ENCODE measurements at places on chromosomes 3 and 15. TPM values are rescaled to one million over a fixed set of nuclear protein-coding genes. Genes with fewer than 3 reads are reported as not detected.

DNA sequence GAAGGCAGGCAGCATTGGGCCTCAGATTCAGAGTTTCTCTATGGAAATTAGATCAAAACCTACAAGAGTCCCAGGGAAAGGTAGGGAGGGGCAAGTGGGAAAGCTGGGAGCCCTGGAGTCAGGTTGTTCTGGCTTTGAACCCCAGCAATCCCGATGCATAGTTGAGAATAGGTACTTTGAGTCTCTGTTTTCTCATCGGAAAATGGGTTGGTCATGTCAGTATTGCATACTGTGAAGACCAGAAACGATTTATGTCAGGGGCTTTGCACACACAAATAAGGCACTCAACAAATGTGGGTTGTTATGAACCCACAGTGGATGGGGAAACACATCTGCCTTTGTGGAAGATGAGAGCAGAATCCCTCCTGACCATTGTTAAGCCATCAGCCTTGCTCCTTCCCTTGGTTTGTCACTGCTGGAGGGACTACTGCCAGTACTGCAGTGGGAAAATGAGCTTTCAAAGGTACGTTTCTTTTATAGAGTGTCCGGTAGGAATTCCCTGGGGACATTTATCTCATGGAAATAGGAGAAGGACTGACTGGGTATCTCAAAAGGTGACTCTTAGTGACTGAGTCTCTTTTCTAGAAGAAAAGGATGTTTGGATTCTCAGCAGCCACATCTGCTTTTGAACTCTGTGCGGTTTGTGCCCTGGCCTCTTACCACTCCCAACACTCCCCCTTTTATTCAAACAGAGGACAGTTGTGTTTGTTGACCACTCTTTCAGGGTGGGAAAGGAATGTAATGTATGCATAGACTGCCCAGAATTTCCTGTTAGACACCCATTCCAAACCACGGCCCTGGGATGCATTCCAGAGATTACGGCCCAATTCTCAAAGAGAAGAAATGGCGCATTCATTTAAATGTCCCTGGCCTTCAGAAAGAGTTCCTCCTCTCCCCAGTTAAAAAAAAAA is 54.6 kb upstream of the VILL start:
- DNase-seq, result no peak

DNA sequence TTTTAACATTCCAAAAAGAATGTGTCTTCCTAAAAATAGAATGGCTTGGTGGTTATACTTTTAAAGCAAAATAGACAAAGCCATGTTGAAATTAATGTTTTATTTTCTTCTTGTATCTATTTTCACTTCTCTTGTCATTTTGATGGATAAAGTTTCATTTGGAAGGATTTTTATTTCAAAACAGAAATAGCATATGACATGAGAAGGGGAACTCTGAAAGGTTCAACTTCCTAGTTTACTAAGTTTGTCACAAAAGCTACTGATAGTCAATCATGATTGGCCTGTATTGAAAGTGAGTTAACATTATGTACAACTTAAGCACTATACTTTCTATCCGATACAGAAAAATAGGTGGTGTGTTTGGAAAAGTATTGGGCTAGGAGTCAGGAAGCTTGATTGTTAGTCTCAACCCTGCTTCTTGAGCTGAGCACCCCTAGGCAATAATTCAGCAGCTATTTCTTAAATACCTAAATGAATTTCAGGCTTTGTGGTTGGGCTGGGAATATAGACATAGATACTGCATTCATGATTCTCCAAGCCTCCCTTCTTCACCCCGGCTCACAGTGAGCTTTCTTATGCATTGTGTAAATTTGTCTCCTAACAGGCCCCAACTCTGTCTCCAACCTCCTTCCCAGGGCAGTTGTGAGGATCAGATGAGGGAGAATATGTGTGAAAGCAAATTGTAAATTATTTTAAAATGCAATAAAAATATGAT is 46.9 kb upstream of the CSPG4 start:
- no peak for DNase-seq

- DNase-seq, result no peak
These were observed 3.2 kb upstream of the ANXA2 start for GRCh38 chr15:60400944-60401343.

DNA sequence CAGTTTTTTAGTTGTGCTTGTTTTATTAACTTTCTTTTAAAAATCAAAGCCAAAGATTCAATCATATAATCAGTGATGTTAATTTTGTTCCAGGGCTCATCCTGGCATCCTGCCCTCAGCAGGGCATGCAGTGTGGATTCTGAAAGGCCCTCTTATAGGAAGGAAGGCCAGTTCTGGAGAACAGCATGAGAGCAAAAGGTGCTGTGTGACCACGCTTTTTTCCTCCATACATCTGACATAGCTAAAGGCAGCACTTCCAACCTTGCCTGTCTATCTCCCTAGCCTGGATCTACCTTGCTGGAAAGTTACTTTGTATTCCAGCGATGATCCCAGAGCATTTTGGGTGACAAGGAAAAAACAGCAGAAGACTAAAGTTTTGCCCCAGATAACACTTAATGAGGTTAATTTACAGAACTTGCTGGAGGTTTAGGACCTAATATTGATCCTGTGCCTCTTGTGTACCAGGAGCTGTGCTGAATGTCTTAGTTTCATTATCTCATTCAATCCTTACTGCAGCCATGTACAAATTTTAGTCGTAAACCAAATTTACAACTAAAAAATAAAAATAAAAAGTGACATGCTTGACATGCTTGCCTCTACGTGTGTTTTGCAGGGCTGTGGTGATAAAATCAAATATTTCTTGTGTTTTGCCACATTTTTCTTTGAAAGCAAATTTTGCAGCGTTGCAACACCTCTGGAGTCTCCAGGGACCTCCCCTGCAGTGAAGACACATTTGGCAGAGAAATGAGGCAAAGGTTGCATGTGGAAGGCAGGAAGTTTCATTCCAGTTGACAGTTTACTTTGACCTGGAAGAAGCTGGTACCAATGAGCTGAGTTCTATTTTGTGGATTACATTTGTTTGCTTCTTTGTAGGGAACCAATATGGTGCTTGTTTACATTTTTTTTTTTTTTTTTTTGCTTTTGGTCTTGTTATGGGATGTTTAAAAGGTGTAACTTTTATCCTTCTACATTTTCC is 13.2 kb downstream of the IL1RAP start:
- DNase-seq, result no peak

- no peak for DNase-seq
These were observed 253.7 kb upstream of the RASGRP1 start for GRCh38 chr15:38818157-38818790.

DNA sequence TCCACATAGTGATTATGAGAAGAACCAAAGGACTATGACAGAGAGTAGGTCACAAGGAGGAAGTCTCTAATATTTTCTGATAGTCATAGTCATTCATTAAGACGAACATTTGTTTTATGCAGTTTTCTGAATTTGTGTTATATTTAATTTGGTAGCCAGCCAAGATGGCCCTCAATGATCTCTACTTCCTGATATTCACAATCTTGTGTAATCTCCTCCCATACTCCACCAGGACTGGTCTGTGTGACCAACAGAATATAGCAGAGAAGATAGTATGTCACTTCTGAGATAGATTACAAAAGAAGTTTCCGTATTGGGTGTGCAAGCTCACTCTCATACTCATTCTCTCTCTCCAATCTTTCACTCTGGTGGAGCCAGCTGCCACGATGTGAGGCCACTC is 30.8 kb downstream of the HLTF start:
- DNase-seq, result no peak

- no peak for DNase-seq
These were observed 495.3 kb upstream of the AGTR1 start for GRCh38 chr3:148202386-148202785.

DNA sequence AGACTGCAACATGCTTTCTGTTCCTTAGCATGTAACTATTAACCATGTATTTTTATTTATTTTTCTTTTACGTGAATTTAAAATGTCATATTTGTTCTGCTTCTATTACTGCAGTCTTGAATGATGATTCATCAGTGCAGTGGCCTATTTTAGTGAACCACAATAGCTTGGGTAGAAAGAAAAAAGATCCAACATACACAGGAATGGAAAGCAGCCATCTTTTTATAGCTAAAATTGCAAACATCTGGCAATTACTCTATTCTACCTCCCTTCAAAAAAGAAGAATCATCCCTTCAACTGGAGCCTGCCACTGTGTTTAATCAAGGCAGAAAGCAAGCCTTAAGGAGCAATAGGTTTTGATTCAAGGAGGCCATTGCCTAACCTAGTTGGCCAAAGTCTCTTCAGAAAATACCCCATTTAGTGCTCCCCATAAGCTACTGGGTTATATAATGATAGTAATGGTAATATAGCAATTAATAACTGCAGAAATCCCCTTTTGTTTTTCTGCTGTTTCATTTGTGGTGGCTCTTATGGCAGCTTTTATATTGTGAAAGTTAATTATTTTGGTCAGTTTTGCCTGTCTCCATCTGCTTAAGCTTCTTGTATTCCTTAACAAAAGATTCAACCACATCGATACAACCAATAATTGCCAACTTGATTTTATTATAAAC is 267.3 kb downstream of the LPP start:
- no peak for DNase-seq

DNA sequence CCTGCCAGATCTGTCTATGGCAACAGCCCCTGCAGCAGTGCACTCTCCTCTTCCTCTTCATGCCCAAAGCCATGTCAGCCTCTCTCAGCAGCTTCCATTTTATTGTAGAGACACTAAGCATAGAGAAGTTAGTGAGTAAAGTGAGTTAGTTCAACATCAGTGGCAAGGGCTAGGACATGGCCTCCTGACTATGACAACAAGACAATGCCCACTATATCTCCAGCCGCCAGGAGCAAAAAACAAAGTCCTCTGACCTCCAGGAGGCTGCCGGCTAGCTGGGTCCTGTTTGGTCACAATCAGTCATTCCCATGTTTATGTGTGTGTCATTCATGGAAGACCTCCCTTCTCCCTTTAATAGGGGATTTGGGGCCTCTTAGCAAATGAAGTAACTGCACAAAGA is 14.9 kb downstream of the NR1I2 start:
- DNase-seq, result no peak

DNA sequence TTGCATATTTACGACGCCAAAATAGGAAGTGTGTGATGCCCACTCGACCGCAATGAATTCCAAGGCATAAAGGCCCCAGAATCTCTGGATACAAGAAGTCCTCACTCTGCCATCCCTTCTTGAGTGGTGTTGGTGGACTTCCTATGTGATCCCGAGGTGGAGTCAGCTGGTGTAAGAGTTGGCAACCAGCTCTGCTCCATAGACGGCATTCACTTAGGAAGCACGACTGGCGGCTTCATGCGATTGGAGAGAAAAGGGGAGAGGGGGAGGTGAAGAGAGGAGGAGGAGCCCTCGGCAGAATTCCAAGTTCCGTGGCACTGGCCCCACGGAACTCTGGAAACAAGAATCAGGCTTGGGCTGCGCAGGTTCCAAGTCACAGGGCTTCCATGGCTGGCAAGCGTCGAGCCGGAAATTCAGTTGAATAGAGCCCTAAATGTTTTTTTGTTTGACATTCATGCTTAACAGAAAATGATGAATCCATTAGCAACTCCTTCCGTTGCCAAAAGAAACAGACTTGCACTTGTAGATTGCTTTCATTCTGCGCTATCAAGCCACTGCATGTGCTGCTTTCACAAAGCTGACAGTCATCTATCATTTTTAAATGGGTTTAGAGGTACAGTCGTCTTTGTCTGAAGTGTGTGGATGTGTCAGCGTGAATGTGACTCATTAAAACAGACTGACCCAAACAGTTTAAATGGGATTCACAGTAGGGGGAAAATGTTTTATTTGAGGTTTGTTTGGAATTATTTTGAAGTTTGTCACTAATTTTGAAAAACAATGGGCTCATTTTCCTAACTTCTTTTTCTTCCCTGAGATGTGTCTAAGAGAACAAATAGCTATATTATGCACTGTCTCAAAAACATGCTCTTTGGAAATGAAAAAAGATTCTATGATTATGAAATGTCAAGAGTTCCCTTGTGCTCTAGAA is 428.3 kb upstream of the ATP11B start:
- DNase-seq, result no peak

Gene SLC35G2
- polyA plus RNA-seq, result 12.8 TPM

Measured in right renal pelvis (tissue), 4 donors.